ENCODE measurements at places on chromosomes 1 and 21. TPM values are rescaled to one million over a fixed set of nuclear protein-coding genes. Genes with fewer than 3 reads are reported as not detected.

OR14K1 gene
- not detected for total RNA-seq

FAM177B gene
- not detected for total RNA-seq

FAM167B gene
- total RNA-seq, result 9.8 TPM

CYB561D1 gene
- total RNA-seq, result 5.9 TPM

EFNA4 gene
- total RNA-seq, result 2.7 TPM

FCER1G gene
- total RNA-seq, result 92.7 TPM

OR2T8 gene
- total RNA-seq, result not detected

TMEM61 gene
- total RNA-seq, result 0.27 TPM

LEFTY1 gene
- 0.27 TPM for total RNA-seq

MYOG gene
- not detected for total RNA-seq

JMJD4 gene
- 9.7 TPM for total RNA-seq

OXCT2 gene
- 16.2 TPM for total RNA-seq

USP25 gene
- total RNA-seq, result 56.8 TPM

PTPRC gene
- 11.0 TPM for total RNA-seq

PLEKHM2 gene
- total RNA-seq, result 70.4 TPM

LIX1L gene
- 32.3 TPM for total RNA-seq

SOX13 gene
- total RNA-seq, result 14.0 TPM

DCDC2B gene
- total RNA-seq, result not detected

SZRD1 gene
- 112 TPM for total RNA-seq

FNDC5 gene
- total RNA-seq, result 74.3 TPM

NPL gene
- total RNA-seq, result 6.7 TPM

SPRR1B gene
- not detected for total RNA-seq

DNALI1 gene
- total RNA-seq, result 6.3 TPM

SDHB gene
- 224 TPM for total RNA-seq

RAB4A gene
- 100 TPM for total RNA-seq

CATSPERE gene
- 0.71 TPM for total RNA-seq

PLA2G2D gene
- not detected for total RNA-seq

KCNJ9 gene
- not detected for total RNA-seq

CYYR1 gene
- total RNA-seq, result 19.9 TPM

ADGRL2 gene
- 57.4 TPM for total RNA-seq

CFAP107 gene
- total RNA-seq, result not detected

WDR64 gene
- total RNA-seq, result not detected

AIRE gene
- not detected for total RNA-seq

KRTAP19-1 gene
- total RNA-seq, result not detected

DRAXIN gene
- total RNA-seq, result 0.06 TPM

ARHGAP29 gene
- 29.4 TPM for total RNA-seq

XCL2 gene
- not detected for total RNA-seq

NEK2 gene
- total RNA-seq, result 0.18 TPM

AJAP1 gene
- total RNA-seq, result 0.10 TPM

C1QTNF12 gene
- 1.5 TPM for total RNA-seq

DEPDC1 gene
- 0.62 TPM for total RNA-seq

SERPINC1 gene
- 0.21 TPM for total RNA-seq

NENF gene
- 88.6 TPM for total RNA-seq

TSSK3 gene
- total RNA-seq, result 0.79 TPM

ASTN1 gene
- 0.79 TPM for total RNA-seq

A3GALT2 gene
- total RNA-seq, result not detected

ADAMTS4 gene
- total RNA-seq, result 117 TPM

OR2AK2 gene
- total RNA-seq, result not detected

Data from left cardiac atrium (tissue), 4 donors.